ENCODE measurements at places on chromosomes 3 and 15.

DNA sequence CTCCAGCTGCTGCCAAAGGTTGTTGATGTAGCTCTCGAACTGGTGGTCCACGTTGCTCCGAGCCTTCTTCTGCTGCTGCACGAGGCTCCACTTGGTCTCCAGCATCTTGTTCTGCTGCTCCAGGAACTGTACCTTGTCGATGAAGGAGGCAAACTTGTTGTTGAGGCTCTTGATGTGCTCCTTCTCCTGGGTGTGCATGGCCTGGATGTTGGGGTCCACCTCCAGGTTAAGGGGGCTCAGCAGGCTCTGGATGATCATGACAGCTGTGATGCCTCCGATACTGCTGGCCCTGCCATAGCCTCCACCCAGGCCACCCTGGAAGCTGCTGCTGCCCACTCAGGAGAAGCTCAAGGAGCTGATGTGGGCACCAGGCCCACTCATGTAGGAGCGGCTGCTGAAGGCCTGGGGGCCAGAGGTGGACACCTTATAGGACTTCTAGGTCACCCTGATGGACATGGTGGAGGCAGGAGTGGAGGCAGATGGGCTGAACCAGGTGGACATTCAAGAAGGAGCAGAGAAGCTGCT lies 14.9 kb upstream of the PSTPIP1 start:
- DNase-seq = no peak

- no peak for DNase-seq
Observed at GRCh38 chr3:24195504-24196230, 250.6 kb downstream of the NR1D2 start.

- DNase-seq = no peak
Observed at GRCh38 chr15:36529296-36530011, 50.0 kb upstream of the CDIN1 start.

DNA sequence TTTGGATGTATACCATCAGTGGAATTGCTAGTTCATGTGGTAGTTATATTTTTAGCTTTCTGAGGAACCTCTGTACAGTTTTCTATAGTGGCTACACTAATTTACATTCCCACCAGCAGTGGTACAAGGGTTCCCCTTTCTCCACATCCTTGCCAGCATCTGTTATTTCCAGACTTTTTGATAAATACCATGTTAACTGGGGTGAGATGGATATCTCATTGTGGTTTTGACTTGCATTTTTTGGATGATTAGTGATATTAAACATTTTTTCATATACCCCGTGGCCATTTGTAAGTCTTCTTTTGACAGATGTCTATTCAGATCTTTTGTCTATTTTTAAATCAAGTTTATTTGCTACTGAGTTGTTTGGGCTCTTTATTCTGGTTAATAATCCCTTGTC lies 455.6 kb upstream of the RARB start:
- no peak for DNase-seq

GRCh38 chr3:190001426-190001825 lies 119.3 kb downstream of the P3H2 start:
- no peak for DNase-seq
